ENCODE measurements at places on chromosomes 5 and 9.
A peak's percentile ranks its signal among the peaks of the same experiment; 100 is the strongest.

- DNase-seq: no peak
Measured at GRCh38 chr5:32261198-32261597, 51.5 kb downstream of the MTMR12 start.

DNA sequence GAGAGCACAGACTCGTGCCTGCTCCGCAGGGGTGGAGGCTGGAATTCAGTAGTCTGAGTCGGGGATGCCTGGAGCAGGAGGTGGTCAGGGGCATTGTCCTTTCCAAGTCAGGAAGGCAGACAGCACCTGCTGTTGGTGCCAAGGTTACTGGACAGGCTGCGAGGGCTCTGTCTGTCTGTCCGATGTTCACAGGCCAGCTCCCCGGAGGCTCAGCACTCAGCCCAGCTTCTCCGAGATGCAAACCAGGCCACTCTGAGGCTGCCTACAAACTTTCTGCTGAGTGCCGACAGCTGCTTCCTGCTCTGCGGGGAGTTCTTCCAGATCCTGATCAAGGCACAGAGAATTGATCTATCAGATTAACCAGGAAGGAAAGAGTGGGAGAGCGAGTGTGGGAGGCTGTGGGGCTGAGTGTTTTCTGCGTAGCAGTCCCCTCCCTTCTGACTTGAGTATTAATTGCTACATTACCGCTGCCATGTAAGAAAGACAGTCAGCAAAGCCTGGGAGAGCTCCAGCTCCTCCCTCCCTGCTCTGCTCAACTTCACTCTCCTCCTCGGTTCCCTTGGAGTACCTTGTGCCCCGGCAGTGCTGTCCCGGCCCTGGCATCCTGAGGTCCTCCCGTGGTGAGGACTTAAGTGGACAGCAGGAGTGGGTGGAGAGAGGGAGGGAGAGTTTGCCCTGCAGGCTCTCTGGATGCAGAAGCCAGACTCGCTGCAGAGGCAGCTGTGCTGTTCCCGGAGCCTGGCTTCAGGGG, 36.0 kb downstream of the KCNMB1 start:
- DNase-seq: no peak

- DNase-seq: no peak
Measured at GRCh38 chr9:37974506-37975173, 70.7 kb upstream of the SLC25A51 start.

DNA sequence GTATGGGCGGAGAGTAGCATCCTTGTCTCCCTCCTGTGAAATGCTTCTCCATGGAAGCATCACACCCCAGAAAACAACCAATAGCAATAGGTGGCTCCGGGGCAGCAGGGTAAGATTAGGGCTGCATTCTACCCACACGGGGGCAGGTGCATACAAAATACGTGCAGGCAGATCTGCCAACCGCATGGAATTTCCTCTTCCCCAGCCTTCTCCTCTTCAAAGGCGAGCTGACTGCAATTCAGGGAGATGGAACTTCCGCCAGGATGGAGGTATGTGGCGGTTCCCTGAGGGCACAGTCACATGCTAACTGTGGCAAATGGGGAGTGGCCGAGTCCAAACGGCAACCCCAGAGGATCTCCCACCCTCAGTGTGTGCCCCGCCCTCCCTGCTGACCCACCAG, 81.5 kb downstream of the LMNB1 start:
- DNase-seq: no peak

GRCh38 chr9:90400091-90400490, 242.5 kb downstream of the DIRAS2 start:
- DNase-seq: no peak

DNA sequence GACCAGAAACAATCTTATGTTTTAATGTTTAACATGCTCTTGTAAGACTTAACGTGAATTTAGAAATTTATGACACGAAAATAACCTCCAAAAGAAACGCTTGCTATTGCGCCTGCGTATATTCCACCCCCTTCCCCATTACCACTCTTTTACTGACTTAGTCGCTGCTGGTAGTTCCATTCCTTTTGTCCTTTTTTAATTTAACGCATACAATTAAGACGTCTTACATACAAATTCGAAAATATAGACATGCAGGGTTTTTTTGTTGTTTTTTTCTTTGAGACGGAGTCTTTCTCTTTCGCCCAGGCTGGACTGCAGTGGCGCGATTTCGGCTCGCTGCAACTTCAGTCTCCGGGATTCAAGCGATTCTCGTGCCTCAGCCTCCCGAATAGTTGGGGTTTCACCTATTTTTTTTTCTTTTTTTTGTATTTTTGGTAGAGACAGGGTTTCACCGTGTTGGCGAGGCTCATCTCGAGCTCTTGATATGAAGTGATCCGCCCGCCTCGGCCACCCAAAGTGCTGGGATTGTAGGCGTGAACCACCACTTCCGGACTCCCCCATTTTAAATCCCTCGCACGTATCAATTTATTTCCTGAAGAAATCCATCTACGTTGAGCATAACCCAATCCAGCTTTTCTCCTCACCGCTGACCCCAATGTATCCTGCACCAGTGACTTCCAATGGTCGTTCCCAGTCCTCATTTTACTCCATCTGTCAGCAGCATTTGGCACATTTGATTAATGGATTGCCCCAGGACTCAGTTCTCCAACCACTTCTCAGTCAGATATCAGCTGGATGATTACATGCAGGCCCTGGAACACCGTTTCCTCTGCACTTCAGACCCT, 684 bp upstream of the MED7 start:
- peak; percentile 31 for DNase-seq

DNA sequence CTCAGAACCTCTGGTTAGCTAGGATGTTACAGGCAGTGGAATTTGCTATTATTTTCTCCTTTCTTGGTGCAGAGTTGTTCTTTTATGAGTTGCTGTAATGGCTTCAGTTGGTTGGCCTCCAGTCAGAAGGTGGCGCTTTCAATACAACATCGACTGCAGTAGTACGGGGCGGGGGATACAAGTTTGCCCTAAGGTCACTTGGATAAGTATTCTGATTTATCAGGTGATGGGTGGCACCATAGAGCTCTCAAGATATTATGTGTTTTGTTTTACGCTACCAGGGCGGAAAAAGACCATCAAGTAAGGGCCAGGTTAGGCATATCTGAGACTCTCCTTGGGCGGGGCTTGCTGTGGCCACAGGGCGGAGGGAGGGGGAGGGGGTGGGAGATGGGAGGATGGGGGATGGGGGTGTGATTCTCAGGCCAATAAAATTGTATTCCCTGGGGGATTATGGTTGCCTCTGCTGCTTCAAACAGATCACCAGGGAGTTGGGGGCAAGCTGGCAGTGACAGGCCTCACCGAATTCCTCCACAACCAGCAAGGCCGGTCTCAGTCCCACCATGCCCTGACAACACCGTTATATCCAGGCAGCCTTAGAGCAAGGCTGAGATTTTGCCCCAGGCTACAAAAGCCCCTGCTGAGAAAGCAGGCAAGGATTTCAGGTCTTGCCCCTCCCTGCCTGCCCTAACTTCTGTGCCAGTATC, 15.9 kb upstream of the RNF38 start:
- DNase-seq: no peak

GRCh38 chr9:6214434-6214833, 1.2 kb upstream of the IL33 start:
- no peak for DNase-seq

DNA sequence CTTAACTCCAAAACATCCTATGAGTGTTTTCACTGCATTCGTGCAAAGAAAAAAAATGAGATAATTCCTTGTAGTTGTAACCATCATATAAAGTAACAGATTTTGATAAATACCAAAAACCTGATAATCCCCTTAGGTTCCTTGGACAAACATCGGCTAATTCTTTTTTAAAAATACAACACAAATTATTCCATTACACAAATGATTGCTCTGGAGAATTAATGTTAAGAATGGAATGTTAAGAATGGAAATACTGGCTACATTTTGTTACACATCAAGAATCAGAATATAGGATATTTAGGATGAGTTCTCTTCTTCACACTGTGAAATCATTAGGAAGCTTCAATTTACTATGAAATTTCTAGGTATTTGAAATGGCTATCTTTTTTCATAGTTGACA, 139.4 kb downstream of the LPAR1 start:
- no peak for DNase-seq

DNA sequence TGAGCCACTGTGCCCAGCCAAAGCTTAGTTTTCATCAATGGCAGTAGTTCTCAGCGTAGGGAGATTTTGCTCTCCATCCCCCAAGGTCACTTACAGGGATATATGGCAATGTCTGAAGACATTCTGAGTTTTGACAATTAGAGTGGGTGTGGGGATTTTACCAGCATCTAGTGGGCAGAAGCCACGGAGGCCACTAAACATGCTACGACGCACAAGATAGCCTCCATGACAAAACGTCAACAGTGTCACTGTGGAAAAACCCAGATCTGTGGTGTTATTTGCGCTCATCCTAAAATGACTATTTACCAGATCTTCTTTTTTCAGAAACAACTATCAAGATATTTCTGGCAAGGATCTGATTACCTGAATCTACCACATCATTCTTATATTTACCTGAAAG, 68.2 kb downstream of the CDC14B start:
- DNase-seq: no peak

DNA sequence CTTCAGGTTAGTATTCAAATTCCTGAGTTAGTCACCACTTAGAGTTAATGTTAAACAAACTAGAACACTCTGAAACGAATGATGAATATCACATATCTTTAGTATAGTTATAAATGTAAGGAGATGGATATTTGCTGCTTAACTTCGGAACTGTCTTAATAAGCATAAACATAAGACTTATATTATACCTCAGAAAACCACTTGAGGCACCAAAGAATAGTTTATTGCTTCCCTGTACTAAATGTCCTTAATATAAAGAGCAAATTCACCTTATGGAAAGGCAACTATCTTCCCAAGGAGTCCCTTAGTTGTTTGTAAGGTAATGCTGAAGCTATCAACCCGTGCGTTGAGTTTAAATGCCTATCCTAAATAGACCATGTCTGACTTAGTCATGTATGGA, 300.0 kb upstream of the ADAMTSL1 start:
- no peak for DNase-seq

All from A172 (cell line).